ENCODE measurements at places on chromosomes 7 and 10.

- DNase-seq = no peak
These were observed 14.7 kb downstream of the PPP2R2D start for GRCh38 chr10:131915484-131915883.

- no peak for DNase-seq
These were observed 9.5 kb upstream of the AP5Z1 start for GRCh38 chr7:4765776-4766490.

- DNase-seq = no peak
These were observed 58.5 kb upstream of the INPP5A start for GRCh38 chr10:132479024-132479602.

- no peak for DNase-seq
These were observed 58.5 kb upstream of the FERD3L start for GRCh38 chr7:19203686-19204085.

DNA sequence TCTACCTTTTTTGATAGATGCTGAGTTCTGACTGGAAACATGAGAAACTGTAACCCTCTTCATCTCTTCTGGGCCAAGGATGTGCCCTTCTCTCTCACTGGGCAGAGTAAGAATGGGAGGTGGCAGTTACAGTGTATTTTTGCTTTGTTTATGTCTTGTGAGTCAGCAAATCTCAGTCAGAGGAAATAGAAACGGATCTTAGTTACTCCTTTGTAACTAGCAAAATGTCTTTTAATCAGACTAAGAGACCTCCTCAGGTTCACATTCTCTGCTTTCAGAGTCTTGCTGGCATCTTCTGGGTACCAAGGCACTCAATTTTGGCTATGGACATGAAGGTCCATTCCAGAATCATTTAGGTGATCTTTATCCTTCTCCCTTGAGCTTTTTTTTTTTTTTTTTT lies 70.9 kb downstream of the HHEX start:
- no peak for DNase-seq

Data from activated naive CD8-positive, alpha-beta T cell treated with anti-CD3 and anti-CD28 coated beads, Interleukin-2, amount 50 U/mL, for 16 hours (primary cell).